ENCODE measurements at places on chromosomes 5 and 9.

DNA sequence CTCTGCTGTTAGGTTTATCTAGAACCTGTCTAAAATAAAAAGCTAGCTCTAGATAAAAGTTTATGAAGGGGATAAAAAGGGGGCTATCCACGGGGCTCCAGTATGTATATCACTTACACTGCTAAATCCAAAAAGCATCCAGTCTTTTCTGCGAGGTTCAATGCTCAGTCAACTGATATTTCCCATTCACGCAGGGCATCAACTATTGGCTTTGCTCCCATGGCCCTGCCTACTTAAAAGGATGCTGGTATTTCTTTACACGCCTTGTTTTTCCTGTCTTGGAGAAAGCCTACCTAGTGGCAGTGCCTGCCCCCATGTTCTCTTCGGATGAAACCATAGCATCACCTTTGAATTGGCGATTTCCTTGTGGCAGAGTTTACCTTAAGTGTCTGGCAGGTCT is 8.1 kb downstream of the SPRY4 start:
- DNase-seq, result no peak

DNA sequence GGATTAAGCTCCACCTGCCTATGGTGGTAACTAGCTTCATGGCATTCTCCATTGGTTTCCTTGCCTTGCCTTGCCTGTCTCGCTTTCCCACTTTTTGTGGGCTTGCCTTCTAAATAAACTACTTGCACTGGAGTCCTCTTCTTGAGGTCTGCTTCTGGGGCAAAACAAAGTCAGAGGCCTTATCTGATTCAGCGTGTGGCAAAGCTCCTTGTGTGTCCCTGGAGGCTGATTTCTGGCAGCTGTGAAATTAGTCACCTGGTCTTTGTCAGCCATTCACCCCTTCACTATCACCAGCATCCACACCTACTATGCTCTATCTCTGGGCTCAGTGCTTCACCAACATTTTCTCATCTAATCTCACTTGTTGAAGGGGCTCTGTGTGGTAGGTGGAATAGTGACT is 176.2 kb downstream of the SEC61B start:
- no peak for DNase-seq

GRCh38 chr5:142959683-142960657 is 189.8 kb downstream of the ARHGAP26 start:
- no peak for DNase-seq

- no peak for DNase-seq
Measured at GRCh38 chr5:121171834-121172233, 679.8 kb upstream of the FTMT start.

- DNase-seq, result no peak
Measured at GRCh38 chr9:111284703-111285102, 45.3 kb downstream of the OR2K2 start.

DNA sequence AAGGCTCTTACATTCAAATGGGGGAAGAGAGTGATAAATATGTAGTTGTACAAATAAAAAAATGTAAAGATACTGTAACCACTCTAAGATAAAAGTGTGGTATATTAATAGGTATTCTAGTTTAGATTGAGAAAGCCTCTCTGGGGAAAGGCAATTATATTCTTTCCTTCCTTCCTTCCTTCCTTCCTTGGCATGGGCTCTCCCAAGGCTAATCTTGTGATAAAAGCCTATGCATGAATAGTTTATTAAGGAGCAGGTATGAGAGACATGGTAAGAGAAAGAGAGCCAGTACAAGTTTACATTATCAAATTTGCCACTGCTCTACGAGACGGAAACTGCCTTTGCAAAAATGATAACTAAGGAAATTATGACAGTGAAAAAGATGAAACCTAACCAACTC is 588.8 kb downstream of the PRELID2 start:
- no peak for DNase-seq

- DNase-seq, result no peak
Measured at GRCh38 chr5:32654427-32654826, 56.7 kb upstream of the NPR3 start.

GRCh38 chr5:173500213-173500560 is 116.3 kb downstream of the BOD1 start:
- no peak for DNase-seq

GRCh38 chr9:89985068-89985467 is 380.3 kb downstream of the GADD45G start:
- DNase-seq, result no peak

DNA sequence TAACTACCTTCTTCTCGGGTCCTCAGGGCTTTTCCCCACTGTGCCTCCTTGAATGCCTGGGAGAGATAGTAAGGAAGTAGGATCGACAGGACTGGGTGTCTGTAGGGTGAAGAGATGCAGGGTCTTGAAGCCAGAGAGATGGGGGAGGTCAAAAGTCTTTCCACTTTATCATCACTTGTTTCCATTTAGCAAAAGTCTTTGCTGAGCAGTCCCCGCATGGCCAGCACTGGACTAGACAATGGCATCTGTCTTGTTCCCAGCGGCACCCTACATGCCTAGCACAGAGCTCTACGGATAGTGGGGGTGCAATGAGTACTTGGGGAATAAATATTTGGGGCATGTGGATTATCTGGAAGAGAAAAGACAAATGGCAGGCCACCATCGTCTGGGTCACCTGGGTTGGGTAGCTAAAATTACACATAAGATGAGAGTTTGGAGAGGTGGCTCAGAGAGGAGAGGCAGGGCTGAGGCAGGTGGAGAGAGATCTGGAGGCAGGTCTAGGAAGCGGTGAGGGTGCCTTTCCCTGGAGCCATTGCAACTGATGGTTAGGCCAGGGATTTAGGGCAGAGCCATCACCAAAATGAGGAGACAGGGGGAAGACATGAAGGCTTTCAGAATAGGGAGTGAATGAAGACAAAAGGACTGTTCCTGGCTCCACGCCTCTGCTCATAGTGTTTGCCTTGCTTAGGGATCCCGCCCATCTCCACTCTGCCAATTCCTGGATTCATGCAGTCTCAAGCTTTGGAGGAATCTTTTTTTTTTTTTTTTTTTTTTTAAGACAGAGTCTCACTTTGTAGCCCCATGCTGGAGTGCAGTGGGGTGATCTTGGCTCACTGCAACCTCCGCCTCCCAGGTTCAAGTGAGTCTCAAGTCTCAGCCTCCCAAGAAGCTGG is 250.8 kb upstream of the KLF4 start:
- no peak for DNase-seq

GRCh38 chr9:101652601-101653175 is 57.9 kb upstream of the PPP3R2 start:
- DNase-seq, result no peak

DNA sequence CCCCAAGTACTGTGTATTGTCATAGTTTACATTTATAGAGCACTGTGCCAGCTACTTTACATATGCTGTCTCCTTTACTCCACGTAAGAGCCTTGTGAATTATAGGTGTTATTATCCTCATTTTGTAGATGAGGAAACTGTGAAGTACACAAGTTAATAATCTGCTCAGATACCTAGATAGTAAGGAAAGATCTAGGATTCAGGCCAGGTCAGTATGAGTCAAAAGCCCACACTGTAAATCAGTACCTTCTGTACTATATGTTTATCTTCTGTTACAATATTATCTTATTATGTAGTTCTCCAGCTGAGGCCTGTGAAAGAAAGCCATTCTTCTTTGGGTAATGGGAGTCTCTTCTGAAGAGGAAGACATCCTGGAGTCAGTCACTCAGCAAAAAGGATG is 72.4 kb upstream of the TLX3 start:
- DNase-seq, result no peak

GRCh38 chr9:32671333-32671732 is 35.9 kb upstream of the TAF1L start:
- DNase-seq, result no peak

DNA sequence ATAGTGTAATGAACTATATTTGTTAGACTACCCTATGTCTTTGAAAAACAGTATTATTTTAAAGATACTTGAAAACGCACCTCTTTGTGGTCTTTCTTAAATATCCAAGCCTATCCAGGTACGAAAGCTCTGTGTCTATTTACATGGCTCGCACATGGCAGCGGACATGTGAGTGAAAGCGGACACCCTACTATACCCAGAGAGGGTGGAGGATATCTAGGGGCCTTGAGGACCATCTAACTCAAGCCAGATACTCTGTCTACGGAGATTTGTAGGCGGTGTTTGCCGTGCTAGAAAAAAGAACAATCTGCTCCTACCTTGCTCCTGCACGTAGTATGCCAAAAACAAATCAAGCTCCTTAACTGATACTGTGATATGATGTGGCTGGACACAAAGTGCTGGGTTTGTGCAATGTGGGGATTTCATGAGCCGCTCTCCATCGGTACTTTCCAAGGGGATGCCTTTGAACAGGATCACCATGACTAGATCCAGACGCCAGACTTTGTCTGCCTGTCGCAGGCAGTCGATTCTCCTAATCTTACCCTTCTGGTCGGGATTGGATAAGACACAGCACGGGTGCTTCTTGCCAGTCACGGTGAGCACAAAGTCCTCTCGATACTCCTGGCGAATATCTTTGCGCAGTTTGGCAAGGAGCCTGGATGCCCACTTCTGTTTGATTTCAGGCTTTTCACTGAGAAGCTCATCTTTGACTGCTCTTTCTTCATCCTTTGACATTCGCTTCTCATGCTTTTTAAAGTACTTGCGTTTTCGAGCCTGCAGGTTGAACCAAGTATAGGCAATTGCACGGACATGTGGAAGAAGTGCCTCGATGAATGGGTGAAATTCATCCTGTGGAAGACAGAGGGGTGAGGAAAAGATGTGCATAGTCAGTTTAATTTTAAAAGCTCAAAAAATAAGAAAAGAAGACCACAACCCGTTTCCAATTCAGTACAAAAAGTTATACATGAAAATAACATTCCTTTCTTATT is 7.0 kb downstream of the NFIB start:
- DNase-seq, result no peak

DNA sequence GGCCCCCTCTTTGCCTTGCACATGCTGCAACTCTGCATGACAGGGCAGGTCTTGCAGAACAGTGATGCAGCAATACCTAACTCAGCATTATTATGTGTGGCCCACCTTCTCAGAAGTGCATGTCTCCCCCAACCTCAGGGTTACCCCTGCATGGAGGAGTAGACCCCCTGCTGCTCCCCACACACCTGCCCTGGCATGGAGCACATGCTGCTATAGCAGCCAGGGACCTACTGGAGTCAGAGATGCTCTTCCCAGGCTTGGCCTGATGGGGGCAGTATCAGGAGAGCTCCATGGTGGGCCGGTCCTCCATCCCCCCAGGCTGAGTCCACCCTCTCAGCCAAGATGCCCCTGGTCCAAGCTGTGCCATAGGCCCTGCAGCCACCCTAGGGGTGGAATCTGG is 13.2 kb upstream of the BOD1 start:
- DNase-seq, result no peak

DNA sequence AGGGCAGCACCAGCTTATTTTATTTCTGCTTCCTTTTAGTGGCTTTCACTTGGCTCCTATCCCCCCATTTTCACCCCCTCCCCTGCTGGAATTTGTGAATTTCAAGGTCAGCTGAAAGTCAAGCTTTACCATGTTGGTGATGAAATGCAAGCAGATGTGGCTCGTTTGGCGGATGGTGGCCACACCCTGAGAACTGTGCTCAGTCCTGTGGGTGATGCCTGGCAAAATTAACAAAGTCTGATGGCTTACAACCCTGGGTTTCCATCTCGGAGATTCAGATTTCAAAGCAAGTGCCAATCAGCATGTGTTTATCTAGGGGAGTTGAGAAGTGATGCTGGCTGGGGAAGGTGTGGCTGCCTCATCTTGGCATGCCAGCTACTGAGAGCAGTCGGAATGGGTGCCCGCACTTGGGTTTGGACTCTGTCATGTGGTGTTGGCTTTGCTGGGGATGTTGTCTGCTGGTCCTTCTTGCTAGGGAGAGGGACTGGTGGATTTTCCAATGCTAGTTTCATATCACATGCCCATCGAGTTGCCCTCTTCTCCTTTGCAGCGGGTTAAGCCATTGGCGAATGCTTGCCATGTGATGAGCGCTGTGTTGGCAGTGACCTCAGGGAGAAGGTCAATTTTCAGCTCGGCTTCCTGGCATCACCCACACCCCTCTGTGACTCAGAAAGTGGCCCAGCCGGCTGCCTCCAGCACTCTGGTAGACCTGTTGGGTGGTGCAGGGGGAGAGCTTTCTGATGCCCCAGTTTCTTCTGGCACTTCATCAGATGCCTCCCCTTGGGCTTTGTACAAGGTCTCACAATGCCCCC is 77.0 kb upstream of the PITX1 start:
- DNase-seq, result no peak

GRCh38 chr5:167880420-167880819 is 411.0 kb upstream of the WWC1 start:
- DNase-seq, result no peak

DNA sequence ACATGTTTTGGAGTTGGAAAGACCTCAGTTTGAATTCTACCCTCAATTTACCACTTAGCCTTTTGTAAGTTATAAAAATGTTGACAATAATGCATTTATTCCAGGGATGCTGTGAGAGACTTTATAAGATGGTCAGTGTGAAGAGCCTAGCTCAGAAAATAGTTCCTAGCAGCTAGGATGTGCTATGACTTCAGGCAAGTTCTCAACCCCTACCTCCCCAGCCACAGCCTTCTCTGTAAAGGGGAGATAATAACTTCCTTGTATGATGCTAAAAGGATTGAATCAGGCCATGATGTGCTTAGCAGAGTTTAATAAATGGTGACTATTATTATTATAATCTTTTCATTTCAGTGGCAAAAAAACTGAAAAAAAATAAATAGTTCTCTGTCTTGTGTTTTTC is 77.6 kb downstream of the ALDH1A1 start:
- no peak for DNase-seq

- DNase-seq, result no peak
Measured at GRCh38 chr5:78893940-78894677, 91.0 kb downstream of the ARSB start.

- DNase-seq, result no peak
Measured at GRCh38 chr5:4017076-4017803, 421.6 kb downstream of the IRX1 start.

DNA sequence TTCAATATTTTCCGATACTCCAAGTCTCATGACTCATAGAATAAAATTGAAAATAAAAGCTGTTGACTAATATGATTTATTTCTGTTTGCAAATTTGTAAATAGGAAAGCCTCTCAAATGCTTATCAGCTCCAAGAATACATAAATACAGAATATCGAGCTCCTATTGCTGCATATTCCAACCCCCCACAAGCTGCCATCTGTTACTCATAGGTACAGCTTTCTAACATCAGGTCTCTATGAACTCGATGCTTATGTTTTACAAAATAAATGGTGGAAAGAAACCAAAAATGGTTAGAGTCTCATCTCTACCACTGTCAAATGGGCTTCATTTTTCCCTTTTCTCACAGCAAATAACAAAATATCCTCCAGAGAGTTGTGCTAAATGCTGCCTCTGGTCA is 631.6 kb upstream of the CDH18 start:
- no peak for DNase-seq

GRCh38 chr5:158796812-158797497 is 302.8 kb downstream of the EBF1 start:
- DNase-seq, result no peak

DNA sequence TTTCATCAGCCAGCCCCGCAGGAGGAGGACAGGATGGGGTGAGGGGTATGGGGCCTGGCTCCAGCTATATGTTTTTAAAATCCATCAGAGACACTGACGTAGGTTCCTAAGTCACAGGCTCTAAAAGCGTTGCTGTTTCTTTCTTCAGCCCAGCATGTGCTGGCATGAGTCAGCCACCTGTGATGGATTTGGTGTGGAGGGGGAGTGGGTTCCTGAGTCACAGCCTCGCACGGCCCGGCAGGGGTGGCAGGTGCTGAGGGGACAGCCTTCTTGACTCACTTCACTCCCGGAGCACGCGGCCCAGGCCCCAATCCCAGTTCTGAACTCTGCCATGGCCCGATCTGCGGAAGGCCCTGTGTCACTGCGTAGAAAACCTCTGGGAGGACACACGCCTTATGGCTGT is 38.8 kb upstream of the RPL26L1 start:
- DNase-seq, result no peak
